ENCODE measurements at places on chromosomes 7 and 10.

DNA sequence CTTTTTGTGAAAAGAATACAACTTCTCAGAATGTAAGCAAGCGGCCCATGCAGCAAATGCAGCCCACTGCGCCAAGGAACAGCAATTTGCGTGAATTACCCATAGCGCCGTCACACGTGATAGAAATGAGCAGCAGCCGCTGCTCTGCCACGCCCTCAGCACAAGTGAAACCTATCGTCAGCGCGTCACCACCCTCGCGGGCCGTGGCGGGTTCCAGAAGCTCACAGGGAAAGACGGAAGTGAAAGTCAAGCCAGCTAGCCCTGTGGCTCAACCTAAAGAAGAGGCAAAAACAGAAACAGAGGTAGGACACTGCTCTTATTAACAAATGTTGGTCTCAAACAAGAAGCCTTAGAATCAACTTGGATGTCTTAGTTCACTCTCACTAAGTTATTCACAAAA lies 70.5 kb downstream of the SHH start:
- peak; percentile 16 for DNase-seq

DNA sequence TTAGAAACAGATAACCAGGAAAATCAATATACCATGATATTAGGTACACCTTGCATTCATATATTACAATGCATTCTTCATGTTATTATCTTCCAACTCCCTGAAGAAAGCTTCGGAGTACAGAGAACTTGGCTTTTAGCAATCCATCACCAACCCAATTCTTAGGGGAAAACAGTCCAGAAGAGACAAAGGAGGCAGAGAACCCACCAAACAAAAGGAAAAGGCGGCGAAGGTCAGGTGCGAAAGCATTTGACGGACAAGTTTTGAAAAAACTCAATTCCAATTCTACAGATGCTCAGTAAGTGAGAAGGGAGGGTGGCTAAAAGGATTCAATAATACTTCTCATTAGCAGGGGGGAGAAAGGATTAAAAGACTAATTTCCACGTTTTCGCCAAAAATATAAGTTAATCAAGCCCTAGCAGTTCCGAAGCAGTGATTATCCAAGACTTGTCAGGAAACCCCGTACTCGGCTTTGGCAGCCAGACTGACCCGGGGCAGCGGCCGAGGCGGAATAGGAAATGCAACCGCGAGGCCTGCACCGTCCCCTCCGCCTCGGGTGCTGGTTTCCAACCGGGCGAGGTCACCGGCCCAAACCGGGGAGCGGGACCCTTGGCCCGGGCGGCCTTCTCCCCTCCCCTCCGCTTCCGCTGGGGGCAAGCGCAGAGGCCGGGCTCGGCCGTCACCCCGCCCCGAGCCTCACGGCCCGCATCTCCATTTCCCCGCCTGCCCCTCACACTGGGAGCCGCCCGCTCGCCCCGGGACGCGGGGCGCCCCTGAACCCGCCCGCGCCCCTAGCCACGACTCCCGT lies 747 bp downstream of the GDI2 start:
- DNase-seq = peak; percentile 12

DNA sequence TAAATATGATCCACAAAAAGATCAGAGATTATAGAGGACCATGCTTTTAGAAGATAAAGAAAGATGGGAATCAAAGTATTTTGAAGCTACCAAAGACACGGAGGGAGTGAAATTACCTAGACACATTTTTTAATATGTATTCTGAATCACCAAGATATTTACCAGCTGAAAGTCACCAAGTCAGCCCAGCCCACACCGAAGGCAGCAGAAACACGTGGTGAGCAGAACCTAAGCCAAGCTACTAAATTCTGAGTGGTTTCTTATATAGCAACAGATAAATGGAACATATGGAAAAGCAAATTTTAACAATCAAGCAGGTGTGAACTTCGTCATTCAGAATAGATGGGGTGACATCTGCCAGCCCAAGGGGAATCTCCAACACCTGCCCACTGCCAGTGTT lies 134.7 kb upstream of the AKR1E2 start:
- no peak for DNase-seq

GRCh38 chr7:36147361-36147760 lies 5.7 kb upstream of the EEPD1 start:
- DNase-seq = no peak

DNA sequence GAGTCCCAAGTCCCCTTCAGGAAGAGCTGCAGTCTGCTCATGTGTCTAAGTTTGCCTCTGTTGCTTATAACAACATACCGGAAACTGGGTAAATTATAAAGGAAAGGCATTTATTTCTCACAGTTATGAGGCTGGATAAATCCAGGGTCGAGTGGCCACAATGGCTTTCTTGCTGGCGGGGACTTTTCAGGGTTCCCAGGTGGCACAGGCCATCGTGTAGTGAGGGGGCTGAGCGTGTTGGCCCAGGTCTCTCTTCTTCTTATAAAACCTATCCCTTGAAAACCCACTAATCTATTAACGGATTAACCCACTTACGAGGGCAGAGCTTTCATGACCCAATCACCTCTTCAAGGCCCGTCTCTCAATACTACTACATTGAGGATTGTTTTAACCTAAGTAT lies 8.7 kb downstream of the VIPR2 start:
- DNase-seq = no peak

- no peak for DNase-seq
These were observed 704.9 kb upstream of the LRRN3 start for GRCh38 chr7:110386006-110386405.

DNA sequence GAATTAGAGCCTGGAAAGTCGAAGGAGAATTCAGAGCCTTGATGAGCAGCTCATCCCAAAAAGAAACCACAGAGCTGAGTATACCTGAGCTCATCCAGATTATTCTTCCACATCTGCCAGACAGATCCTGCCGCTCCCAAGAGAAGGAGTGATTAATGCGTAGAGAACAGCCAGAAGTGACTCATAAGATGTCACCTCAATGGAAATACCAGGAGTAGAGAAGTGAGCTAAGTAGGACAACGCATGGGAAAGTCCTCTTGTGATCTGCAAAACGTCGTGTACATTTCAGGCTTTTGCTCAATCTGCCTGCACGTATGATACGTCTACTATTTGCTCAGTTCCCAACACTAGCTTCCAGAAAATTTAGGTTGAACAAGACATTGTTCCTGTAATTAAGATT lies 230.5 kb upstream of the AUTS2 start:
- no peak for DNase-seq

- DNase-seq = no peak
These were observed 282.3 kb upstream of the SHH start for GRCh38 chr7:156094350-156095146.

- DNase-seq = no peak
These were observed 396.5 kb upstream of the SEMA3D start for GRCh38 chr7:85583131-85583953.

- DNase-seq = no peak
These were observed 419.6 kb upstream of the NRP1 start for GRCh38 chr10:33754052-33754451.

DNA sequence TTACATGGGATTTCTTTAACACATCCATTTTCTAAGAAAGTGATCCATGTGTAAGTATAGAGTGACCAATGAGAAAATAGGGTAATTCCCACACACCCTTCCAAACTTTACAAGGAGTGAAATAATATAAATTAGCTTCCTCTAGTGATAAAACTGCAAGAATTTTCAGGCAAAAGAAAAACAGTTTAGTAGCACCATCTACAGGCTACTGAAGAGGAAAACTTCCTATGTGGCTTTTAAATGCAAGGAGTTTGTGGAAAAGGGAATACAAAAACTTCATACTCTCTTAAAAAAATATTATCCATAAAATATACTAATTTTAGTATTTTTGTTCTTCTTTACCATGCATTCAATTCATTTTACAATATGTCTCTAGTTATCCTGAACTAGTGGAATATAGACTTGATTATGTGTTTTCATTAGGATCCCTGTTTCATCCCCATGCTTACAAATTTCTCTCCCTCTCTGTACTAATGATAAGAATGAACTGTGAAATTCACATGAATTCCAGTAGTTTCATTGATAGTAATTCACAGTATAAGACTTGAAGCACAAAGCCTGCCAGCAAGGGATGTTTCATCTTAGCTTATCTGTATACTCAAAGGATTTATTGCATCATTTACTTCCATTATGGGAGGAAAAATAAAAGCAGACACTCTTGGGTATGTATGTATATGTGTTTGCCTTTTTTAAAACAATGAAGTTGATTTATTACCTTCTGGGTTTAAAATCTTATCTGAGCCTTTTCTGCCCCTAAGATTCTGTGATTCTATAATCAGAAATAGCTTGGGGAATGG lies 442.9 kb downstream of the AUTS2 start:
- DNase-seq = no peak

- DNase-seq = no peak
These were observed 9.3 kb downstream of the TCAF1 start for GRCh38 chr7:143892527-143893300.

Measured in large intestine (tissue), 12 donors.